Activated naive CD4-positive, alpha-beta T cell (primary cell): ENCODE measurements at places on chromosomes 12 and 14.

DNA sequence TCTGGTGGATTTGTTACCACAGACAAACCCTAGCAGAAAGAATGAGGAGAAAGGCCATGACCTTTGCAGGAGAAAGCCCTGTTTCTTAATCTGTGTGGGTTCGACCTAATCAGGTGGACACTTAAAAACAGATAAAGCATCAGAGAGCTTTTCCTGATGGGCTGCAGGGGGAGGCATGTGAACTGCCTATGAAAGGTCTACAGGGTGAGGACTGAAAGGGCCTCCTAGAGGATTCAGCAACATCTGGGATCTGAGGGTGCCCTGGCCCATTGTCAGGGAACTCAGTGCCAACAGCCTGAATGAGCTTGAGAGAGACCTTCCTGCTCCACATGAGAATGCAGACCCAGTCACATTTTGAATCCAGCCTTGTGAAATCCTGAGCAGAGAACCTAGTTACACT, 178.8 kb upstream of the DDHD1 start:
- DNase-seq: no peak

DNA sequence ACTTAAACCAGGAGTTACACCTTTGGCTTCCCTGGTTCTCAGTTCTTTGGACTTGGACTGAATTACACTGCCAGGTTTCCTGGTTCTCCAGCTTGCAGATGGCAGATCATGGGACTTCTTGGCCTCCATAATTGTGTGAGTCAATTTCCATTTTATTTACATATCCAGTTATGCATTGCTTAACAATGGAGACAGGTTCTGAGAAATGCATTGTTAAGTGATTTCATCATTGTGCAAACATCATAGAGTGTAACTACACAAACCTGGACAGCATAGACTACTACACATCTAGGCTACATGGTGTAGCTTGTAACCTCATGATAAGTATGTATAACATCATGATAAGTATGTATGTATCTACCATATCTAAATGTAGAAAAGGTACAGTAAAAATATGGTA, 276.1 kb upstream of the BTG1 start:
- DNase-seq: no peak

GRCh38 chr14:33879684-33880286, 71.1 kb downstream of the EGLN3 start:
- DNase-seq: no peak

DNA sequence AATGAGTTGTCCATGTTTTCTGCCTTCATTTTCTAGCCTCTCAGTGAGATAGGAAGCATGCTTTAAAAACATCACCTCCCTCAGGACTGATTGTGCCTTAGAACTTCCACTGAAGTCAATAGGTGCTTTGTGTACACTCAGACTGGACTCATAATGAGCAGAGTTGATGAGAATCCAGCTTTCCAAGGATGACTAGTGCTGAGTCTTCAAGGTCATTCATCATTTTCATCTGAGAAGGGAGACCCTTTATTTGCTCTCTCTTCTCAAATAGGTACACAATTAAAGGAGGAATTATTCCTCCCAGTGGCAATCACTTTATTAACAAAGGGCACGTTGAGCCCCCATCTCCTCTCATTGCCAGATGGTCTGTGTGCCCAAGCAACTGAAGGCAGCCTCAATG, 210.9 kb upstream of the PRKD1 start:
- DNase-seq: no peak

GRCh38 chr12:109230193-109230592, 78.9 kb downstream of the FOXN4 start:
- DNase-seq: no peak

GRCh38 chr12:91177381-91177780, 5.2 kb downstream of the DCN start:
- no peak for DNase-seq

DNA sequence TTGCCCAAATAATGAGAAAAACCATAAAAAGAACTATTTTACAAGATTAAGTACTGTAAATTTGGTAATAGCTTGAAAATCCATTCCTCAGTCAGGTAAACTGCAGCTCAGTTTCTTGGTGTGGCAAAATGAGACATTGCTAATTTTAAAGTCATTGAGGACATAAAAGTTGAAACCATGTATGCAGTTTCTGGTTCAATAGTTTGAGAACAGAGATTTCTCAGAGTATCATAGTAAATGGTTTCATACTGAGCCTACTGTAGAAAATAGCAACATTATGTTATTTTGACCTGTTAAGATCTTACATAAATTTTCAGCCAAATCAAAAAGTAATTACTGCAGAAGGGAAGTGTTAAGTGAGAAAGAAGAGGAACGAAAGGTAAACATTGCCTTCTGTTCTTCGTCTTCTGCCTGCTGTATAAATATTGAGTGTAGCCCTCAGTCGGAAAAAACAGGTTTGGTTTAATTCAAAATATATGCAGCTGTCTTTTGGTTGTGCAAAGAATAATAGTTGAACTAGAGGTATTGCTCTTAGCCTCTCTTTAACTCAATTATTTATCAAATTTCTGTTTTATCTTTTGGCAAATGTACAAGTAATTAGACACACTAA, 119.6 kb downstream of the SYNE2 start:
- DNase-seq: no peak

DNA sequence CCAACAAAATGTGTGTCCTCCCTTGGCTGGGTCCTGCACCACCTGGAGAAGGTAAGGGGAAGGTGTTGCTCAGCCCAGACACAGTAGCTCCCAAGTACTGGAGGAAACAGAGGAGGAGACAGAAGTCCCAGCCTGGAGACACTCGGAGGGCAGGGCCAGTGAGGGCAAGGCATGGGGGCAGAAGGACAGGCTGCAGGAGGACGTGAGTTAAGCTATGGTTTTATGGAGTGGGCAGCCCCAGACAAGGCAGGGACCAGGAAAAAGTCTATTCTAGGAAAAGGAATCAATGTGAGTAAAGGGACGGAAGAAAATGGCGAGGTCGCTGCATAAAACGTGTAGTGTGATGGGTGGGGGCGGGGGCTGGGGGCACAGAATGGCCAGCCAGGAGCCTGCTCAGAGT, 210.1 kb upstream of the DIO3 start:
- DNase-seq: no peak

DNA sequence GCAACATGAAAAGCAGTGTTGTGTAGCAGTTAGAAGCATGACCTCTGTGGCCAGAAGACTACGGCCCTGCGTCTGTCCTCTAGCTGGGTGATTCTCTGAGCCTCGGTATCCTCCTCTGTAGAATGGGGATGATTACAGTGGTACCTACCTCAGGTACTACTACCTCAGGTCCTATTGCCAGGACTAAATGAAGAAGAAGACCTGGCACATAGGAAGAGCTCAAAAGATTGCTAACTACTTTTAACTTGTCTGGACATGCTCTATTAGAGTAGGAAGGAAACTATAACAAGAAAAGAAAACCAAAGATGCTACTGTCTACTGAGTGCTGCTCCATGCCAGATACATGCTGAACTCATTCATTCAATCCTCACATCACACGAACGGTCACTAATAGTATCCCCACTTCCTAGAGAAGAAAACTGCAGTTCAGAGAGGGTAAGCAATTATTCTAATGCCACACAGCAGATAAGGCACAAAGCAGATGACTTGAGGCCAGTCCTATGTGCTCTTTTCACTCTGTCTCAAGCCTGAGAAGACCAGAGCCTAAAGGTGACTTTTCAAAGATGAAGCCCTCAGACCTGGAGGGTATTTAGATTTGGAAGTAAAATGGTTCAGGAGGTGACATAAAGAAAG, 108.1 kb upstream of the HIF1A start:
- DNase-seq: no peak

GRCh38 chr12:70354787-70355186, 11.3 kb upstream of the KCNMB4 start:
- no peak for DNase-seq

GRCh38 chr12:85036234-85036707, at the start of the genes LRRIQ1 and TSPAN19:
TSS of gene LRRIQ1 (plus strand) at chr12:85036351. CDS start at chr12:85038177, 1,826 bp downstream.
TSS of gene TSPAN19 (minus strand) at chr12:85036277. CDS start at chr12:85029946, 6,331 bp downstream.
- no peak for DNase-seq

- no peak for DNase-seq
These were observed 160.9 kb downstream of the EPS8 start for GRCh38 chr12:15627995-15628945.

DNA sequence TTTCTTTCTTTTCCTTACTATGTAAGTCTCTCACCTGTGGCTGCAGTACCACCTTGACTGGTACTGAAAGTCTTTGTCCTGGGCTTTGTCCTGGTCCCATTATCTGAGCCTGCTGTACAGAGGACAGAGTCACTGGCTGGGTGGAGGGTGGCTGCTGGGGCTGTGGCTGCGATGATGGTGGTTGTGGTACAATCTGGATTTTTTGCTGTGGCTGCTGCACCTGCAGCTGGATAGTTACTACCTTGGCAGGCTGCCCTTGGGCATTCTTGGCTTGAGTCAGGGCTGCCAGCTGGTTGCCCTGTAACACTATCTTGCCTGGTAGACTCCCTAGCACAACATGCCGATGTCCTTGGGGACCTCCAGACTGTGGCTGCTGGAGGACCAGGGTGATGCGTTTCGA, 27.0 kb downstream of the CHD8 start:
- DNase-seq: no peak

DNA sequence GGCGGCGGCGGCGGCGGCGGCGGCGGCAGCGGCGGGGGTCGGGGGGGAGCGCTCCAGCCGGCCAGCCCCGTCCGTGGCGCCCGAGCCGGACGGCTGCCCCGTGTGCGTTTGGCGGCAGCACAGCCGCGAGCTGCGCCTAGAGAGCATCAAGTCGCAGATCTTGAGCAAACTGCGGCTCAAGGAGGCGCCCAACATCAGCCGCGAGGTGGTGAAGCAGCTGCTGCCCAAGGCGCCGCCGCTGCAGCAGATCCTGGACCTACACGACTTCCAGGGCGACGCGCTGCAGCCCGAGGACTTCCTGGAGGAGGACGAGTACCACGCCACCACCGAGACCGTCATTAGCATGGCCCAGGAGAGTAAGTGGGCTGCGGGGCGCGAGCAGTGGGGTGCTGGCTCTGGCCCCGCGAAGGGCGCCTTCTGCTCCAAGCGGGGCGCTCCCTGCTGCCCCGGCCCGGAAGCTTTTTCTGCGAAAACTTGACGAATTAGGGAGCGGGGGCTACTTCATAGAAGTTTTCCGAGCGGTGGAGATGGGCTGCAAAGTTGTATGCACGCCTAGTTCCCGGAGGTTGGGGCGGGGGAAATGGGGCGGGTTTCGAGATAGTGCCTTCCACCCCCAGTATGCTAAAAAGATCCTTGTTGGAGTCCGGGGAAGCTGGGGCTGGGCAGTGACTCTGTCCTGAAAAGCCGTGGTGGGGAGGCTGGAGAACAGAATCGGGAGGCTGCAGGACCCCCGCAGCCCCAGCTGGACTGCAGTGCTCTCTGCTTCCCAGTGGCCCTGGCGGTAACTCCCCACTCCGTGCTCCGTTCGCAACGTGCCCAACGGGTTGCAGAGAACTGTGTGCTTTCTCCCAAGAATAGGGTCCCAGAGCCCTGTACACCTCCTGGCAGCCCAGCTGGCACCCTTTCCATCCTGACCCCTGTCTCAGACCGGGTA, 751 bp downstream of the GDF11 start:
- DNase-seq: no peak

- no peak for DNase-seq
These were observed 88.5 kb upstream of the ANO2 start for GRCh38 chr12:6033546-6033945.

GRCh38 chr12:3002646-3003045, 43.4 kb downstream of the TEAD4 start:
- DNase-seq: no peak

- no peak for DNase-seq
These were observed 125.2 kb upstream of the CCDC196 start for GRCh38 chr14:66361013-66361412.

- DNase-seq: no peak
These were observed 12.8 kb upstream of the AQP2 start for GRCh38 chr12:49937639-49938300.

- DNase-seq: no peak
These were observed 56.9 kb downstream of the HSP90AA1 start for GRCh38 chr14:102029956-102030355.

DNA sequence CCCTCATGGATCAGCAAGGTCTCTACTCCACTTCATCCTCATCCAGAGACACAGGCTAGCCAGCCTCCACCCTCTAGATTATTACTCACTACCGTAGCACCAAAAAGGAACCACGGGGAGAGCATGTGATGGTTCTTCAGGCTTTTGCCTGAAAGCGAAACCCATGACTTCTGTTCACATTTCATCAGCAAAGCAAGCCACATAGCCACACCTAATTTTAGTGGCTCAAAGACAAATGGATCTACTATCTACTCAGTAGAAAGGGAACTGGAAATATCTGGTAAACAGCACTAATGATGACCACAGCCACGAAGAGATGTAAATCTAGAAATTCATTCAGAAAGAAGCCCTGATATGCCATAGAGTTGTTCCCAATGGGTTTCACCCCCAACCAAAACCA, 51.4 kb downstream of the VCPKMT start:
- DNase-seq: no peak

- no peak for DNase-seq
These were observed 131.0 kb downstream of the TMEM132D start for GRCh38 chr12:129772501-129773493.

DNA sequence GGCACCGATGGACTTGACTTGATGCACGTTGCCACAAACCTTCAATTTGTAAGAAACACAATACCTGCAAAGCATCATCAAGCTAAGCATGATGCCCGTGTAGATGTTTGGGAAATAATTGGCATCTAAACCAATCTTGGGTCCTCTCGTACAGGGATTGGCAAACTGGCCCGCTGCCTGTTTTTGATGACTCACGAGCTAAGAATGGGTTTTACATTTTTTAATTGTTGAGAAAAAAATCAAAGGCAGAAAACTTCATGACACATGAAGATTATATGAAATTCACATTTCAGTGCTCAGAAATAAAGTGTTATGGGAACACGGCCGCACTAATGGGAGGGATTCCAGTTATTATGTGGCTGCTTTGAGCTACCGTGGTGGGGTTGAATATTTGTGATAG, 10.9 kb downstream of the MTA1 start:
- DNase-seq: no peak

DNA sequence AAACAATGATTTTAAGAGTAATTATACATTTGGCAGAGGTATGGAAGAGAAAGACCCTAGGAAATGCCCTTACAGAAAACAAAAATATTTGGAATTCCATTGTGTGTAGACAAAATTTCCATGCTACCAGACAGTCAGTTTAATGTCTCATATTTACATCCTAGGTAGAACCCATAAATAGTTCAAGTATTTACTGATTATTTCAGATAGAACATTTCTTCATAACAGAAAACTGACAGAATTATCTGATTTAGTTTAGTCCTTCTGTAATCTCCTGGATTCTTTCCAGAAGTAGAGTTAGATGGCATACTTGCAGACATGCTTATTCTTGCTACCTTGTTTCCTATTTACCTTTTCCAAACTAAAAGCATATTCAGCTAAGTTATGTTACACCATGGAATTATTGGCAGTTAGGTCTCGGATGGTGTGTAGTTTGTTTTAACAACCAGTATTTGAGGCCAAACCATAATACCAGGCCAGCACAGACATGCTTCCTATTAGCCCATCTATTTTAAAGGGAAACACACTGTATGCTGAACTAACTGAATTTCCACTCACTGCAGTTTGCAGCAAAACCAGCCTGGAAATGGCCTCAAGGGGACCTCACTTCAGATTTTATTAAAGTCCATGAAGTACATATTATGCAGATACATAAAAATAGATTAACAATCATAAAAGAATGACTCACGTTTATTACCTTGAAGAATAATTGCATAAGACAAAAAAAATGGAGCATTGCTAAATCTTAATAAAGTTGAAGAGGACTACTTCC, 126.6 kb upstream of the LRIG3 start:
- DNase-seq: no peak
